Ureter (tissue), 1 donor: ENCODE measurements at places on chromosomes 1 and 21.

- no peak for DNase-seq
These were observed 155.9 kb downstream of the ZNF281 start for GRCh38 chr1:200253774-200254495.

DNA sequence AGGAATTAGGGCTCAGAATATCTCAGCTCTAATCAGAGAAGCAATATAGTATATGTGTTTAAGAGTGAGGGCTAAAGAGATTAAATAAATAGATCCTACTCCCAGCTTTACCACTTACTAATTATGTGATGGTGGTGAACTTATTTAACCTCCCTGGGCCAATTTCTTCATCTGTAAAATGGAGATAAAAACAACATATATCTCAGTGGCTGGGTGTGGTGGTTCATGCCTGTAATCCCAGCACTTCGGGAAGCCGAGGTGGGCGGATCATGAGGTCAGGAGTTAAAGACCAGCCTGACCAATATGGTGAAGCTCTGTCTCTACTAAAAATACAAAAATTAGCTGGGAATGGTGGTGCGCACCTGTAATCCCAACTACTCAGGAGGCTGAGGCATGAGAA lies 135.2 kb downstream of the SLC44A5 start:
- DNase-seq: no peak

DNA sequence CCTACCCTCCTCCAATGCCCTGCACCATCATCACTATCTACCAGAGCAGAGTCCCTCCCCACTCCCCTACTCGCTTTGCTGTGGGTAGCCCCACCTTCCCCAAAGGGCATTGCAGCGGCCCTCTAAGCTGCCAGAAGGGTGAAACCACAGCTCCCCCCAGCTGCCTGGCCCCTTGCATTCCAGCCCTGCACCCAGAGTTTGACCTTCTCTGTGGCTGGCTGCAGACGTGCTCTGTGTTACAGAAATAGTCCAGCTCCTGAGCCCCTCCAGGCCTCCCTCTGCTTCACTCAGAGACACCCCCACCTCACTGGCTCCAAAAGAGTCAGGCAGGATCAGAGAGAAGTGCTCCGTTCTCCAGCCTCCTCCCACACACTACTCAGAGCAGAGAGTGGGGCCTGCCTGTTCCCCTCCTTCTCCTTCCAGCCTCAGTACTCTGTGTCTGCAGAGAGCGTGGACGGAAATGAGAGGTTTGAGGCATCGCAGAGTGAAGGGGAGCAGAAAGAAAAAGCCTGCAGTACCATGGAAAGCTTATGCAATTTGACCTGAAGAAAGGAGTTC lies 63.2 kb downstream of the PLEKHA6 start:
- DNase-seq: no peak

- DNase-seq: no peak
These were observed 56.4 kb downstream of the EDN2 start for GRCh38 chr1:41427916-41428737.

GRCh38 chr1:226003502-226004170 lies 4.5 kb upstream of the SDE2 start:
- no peak for DNase-seq
